Central memory CD8-positive, alpha-beta T cell (primary cell): ENCODE measurements at places on chromosomes 5 and 9.

- DNase-seq: no peak
Observed at GRCh38 chr5:132180134-132180745, 47.4 kb downstream of the P4HA2 start.

GRCh38 chr5:170151097-170151831, 45.6 kb downstream of the FOXI1 start:
- DNase-seq: no peak

DNA sequence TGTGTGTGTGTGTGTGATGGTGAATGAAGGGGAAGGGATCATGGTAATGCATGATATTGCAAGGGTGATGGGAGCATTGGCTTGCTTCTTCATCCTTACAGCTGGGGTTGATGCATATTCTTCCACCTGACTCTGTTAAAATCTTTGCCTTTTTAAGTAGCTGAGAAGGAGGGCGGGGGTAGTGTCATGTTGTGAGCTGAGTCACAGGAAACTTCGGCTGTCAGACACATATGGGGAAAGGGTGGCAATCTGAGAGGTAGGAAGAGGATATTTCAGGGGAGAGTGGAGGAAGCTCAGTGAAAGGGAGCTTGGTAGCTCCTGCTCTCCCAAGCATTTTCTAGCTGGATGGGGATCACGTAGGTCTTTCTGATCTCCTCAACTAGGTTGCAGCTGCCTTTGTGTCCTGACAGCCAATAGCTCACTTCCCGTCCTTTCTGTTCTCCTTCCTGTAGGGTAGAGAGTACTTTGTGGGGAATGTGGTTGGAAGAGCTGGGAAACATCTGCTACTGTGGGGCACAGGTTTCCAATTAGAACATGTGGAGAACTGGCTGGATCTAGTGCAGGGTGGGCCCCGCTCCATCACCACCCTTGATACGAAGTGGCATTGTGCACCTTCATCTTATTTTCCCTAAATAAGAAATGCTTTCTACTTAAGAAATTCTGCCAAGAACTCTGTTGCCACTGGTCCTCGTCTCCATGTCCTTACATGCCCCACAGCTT, 18.1 kb upstream of the CLK4 start:
- DNase-seq: no peak

- no peak for DNase-seq
Observed at GRCh38 chr9:109409773-109410397, 88.2 kb downstream of the PTPN3 start.

- no peak for DNase-seq
Observed at GRCh38 chr5:1963941-1964451, 81.3 kb upstream of the IRX4 start.

GRCh38 chr9:131594906-131595665, 49.8 kb downstream of the PRRT1B start:
- DNase-seq: no peak

- DNase-seq: no peak
Observed at GRCh38 chr9:136759001-136759400, 958 bp upstream of the LCN8 start.

GRCh38 chr9:123421801-123422455, 65.9 kb downstream of the CRB2 start:
- DNase-seq: no peak
